ENCODE measurements at places on chromosomes 6 and 20. TPM values are rescaled to one million over a fixed set of nuclear protein-coding genes. Genes with fewer than 3 reads are reported as not detected.

- no peak for DNase-seq
These were observed 197.0 kb downstream of the DLL1 start for GRCh38 chr6:170093658-170094596.

- DNase-seq, result peak; percentile 39
These were observed 9.2 kb downstream of the SLCO4A1 start for GRCh38 chr20:62651285-62652021.

DNA sequence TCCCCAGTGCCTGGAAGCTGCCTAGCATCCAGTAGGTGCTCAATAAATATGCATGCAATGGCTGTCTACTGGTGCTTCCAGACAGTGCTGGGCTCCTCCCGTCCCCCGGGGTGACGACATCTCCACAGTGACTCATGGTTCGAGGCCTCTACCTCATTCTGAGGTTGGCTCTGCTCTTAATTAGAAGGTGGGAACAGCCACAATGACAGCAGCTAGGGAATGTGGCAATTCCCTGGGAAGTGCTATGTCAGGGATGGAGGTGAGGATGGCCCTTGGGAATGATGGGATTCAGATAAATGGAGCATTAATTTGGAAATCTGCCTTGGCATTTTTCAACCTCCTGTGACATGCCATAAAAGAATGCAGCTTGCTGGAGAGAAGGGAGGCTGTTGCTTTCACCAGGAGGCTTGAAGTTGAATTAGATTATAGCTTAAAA, 43.5 kb upstream of the NFATC2 start:
- DNase-seq, result no peak

DNA sequence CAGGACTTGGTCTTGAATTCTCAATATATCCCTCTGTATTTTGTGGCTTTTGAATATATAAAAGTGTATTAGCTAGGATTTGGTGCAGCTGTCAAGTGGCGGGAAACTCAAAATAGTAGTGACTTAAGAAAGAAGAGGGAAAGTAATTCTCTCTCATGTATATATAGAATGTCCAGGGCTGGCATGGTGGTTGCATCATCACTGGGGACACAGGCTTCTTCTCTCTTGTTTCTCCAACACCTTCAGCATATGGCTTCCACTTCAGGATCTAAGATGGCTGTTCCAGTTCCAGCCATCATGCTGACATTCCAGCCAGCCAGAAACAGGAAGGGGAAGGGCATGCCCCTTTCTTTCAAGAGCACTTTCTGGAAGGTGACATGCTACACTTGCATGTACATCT, 11.8 kb upstream of the GPR6 start:
- DNase-seq, result no peak

DNA sequence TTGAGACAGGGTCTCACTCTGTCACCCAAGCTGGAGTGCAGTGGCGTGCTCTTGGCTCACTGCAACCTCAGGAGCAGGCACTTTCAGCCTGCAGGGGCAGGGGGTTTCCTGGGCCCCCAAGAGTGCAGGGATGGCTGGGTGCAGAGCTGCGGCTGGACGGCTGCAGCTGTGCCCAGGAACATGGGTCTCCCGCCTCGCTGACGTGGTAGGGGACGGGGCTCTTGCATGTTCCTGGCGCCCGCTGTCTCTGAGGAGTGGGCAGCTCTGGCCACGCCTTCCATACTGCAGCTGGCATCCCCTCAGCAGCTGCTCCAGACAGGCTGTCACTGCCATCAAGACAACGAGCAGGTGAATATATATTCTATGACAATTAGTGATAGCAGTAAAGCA, 2.2 kb upstream of the DEK start:
- DNase-seq, result no peak

- DNase-seq, result no peak
These were observed 130.5 kb downstream of the TTLL2 start for GRCh38 chr6:167455371-167455770.

- DNase-seq, result no peak
These were observed 11.9 kb upstream of the IFNGR1 start for GRCh38 chr6:137230956-137231555.

DNA sequence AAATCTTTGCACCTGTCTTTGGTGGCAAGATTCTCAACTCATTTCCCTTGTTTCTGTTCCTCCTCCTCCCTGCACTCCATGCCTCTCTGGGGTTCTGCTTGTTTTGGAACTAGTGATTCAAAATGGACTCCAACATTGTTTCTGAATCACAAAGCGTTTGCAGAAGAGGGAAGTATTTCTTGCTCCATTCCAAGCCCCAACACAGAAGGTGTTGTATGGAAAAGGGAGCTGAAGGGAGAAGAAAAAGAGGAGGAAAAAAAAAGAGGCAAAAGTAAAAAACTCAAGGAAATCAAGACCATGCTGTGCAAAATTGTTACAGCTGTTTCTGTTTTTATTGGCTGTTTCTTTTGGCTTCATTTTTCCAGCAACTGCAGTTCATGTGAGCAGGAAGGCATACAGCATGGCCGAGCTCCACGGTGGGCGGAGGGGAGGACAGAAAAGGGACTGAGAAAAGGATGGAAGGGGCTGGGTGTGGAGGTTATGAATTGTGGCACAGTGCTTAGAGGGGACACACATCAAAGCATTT, 66.9 kb upstream of the PRL start:
- no peak for DNase-seq

- DNase-seq, result no peak
These were observed 260.2 kb upstream of the IRAK1BP1 start for GRCh38 chr6:78607189-78607588.

DNA sequence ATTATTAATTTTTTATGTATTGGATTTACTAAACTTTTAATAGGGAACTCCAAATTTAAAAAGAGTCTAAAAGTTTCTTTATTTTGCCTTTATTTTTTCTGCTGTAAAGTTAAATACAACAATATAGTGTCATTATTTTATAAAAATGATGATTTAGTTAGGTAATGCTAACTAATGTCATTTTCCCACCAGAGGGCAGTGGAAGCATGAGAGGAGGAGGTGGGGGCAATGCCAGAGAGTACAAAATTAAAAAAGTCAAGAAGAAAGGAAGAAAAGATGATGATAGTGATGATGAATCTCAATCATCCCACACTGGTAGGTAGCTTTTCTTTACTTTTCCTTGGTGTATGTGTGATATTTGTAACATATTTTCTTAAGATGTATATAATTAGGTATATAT, 20.2 kb upstream of the FHL5 start:
- DNase-seq, result peak; percentile 52

DNA sequence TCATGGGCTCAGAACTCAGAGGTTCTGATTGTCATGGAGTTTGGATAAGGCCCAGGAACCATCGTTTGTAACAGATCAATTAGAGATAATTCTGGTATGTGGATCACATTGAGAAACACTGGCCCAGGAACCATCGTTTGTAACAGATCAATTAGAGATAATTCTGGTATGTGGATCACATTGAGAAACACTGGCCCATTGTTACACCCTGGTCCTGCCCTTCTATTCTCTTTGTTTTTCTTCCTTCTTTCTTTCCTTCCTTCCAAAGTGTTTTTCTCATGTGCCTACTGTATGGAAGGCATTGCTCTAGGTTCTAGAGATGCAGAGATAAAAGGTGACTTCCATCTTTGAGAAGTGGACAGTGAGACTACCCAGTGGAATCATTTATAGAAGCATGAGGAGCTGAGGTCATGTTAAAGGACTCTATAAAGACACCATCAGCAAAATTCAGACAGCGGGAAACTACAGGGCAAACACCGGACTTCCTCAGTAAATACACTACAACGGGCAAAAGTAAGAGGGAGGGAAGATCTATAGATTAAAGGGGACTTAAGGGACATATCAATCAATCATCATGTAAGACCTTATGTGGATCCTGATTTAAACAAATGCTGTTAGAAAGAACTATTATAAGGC, 153.8 kb downstream of the UNC5CL start:
- no peak for DNase-seq

- no peak for DNase-seq
These were observed 77.9 kb upstream of the ID4 start for GRCh38 chr6:19759117-19759880.

DNA sequence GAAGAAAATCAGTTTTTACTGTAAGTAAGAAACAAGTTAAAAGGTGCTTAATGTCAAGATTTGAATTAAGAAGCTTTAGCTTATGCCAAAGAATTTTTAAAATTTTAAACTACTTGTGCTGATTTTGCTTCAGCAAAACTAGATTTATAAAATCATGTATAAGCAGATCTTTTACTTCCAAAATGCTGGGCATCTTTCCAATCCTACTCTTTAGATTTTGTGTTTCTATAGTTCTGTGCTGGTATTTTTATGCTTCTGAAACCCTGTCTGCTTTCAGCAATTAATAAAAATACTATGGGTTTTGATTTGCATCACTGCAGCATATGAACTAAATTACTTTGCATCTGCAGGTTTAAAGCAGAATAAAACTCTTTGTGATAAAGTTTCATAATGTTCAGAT, 238.6 kb upstream of the RNF217 start:
- no peak for DNase-seq

GRCh38 chr20:51432875-51433274, 109.6 kb downstream of the NFATC2 start:
- no peak for DNase-seq

GRCh38 chr6:153367021-153367420, 235.9 kb upstream of the RGS17 start:
- DNase-seq, result no peak

GRCh38 chr6:14542670-14543366, 425.2 kb downstream of the CD83 start:
- no peak for DNase-seq

DNA sequence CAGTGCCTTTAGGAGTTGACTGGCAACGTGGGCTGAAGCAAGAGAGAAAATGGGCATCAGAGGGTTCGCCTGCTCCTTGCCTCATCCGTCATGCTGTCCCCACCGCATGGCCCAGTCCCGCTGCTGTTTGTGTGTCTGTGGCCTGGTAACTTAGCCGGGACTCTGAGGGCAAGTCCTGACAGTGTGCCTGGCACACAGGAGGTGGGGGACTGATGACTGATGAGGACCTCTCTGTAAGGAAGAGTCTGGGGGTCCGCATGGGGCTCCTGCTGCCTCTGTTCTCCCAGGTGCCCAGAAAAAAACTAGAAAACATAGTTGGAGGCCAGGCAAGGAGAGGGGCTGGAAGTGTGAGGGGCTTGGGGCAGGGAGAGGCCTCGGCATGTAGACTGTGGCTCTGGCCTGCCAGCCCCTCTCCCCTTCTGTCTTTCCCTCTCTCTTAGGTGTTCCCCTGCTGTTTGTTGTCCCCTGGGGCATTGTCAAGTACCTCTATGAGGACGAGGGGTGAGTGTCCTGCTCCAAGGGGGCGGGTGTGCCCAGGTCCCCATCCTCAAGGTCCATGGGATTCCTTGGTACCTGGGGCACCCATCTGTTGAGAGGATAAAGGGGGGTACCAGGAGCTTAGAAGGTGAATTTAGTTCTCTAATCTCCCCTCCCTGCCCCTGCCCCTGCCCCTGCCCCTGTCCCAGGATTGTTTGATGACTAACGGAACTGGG, 29.5 kb downstream of the GLP1R start:
- no peak for DNase-seq

DNA sequence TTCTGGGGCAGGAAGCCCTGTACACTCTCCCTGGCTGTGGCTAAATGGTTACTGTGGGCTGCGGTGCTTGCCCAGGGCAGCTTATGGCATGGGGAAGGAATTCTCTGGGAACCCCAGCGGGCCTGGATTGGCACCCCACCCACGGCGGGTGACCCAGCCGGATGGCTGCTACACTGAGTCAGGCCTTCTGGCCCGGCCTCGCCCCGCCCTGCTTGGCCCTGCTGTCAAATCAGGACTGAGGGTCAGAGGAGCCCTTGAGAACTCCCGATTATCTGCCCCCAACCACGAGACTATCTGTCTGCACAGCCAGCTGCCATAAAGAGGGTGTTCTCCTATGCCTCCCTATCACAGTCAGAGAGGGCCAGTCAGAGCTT, 7.3 kb upstream of the ITPR3 start:
- no peak for DNase-seq

GRCh38 chr20:32534661-32535240, 50.4 kb downstream of the NOL4L start:
- peak; percentile 58 for DNase-seq

DNA sequence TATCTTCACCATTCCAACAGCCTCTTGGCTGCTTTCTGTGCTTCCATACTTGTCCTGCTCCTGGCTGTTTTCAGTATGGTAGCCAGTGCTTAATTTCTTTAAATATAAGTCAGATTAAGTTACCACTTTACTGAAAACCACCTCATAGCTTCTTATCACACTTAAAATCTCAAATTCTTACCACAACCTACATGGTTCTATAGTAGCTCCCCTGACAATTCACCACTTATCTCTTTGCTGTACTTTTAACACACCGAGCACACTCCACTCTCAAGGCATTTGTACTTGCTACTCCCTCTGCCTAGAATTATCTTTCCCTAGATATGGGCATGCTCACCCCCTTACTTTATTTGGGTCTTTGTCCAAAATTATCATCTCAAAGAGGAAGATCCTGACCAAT, 369.0 kb downstream of the TENT5A start:
- DNase-seq, result no peak

DNA sequence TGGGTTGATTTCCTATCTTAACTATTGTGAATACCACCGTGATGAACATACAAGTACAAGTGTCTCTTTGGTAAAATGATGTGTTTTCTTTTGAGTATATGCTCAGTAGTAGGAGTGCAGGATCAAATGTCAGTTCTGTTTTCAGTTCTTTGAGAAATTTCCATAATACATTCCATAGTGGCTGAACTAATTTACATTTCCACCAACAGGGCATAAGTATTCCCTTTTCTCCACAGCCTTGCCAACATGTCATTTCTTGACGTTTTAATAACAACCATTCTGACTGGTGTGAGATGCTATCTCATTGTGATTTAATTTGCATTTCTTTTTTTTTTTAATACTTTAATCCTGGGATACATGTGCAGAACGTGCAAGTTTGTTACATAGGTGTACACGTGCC, 268.8 kb downstream of the CENPW start:
- DNase-seq, result no peak

DNA sequence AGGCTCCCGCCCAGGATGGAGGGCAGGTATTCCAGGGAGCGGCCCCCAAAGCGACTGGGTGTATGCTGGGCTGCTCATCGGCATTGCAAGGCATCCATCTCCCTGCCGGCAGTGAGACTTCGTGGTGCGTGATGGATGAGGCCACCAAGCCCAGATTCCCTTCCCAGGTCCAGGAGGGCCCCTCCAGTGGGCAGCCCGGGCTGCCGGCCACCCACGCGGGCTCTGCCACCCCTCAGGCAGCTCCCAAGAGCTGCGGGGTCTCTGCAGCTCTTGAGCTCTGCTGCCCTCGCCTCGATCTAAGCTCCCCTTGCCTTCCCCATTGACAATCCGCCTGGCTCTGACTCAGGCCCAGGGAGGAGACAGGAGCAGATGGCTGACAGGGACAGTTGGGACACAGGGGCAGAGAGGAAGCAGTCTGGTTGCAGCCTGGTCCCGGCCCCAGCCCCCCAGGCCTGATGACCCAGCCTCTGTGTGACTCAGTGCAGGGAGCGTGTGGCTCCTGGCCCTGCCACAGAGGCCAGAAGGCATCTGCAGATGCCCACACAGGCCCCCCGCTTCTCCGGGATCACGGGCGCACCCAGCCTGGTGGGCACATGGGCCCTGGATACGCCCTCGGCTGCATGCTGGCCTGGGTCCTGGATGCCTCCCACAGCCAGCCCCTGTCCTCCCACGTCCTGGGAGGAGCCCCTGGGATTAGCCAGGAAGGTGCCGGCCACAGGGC, 33.0 kb downstream of the SLCO4A1 start:
- no peak for DNase-seq

PRL gene
- total RNA-seq, result not detected

ZNF184 gene
- total RNA-seq, result 7.7 TPM

PRDM13 gene
- total RNA-seq, result 0.10 TPM

RSPO4 gene
- 0.74 TPM for total RNA-seq

KATNA1 gene
- total RNA-seq, result 26.3 TPM

IP6K3 gene
- 0.14 TPM for total RNA-seq

SLC4A11 gene
- 12.1 TPM for total RNA-seq

RGS17 gene
- 12.1 TPM for total RNA-seq

KIF25 gene
- total RNA-seq, result 1.5 TPM

RAET1E gene
- not detected for total RNA-seq

GFOD1 gene
- 13.1 TPM for total RNA-seq

FOXA2 gene
- total RNA-seq, result not detected

TPD52L2 gene
- total RNA-seq, result 104 TPM

Data from GM23338 (cell line).